ENCODE measurements at places on chromosomes 2 and 18.

GRCh38 chr2:63589148-63589958, 590 bp downstream of the MDH1 start:
- DNase-seq: no peak

DNA sequence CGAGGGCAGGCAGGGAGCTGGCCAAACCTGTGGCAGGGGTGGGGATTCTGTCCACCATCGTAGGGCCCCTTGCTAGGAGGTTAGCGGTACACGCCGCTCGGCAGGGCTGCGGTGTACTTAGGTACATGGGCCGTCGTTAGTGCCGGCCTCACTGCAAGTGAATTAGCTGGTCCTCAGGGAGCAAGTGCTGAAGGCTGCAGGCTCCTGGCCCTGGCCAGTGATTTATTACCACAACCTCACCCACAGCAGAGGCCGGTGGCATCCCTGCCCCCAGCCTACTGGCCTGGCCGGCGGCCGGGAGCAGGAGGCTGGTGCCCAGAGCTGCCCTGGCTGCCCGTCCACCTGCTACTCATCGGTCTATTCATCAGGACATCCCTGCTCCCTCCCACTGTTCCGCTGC, 19.6 kb upstream of the PTMA start:
- DNase-seq: peak; percentile 62

- no peak for DNase-seq
Measured at GRCh38 chr2:94966689-94967088, 58.8 kb upstream of the MAL start.

GRCh38 chr2:205731583-205731981, 49.3 kb downstream of the NRP2 start:
- no peak for DNase-seq

GRCh38 chr2:211434773-211435172, 878.4 kb downstream of the CPS1 start:
- DNase-seq: no peak

- DNase-seq: no peak
Measured at GRCh38 chr2:88540346-88540745, 86.9 kb downstream of the EIF2AK3 start.

DNA sequence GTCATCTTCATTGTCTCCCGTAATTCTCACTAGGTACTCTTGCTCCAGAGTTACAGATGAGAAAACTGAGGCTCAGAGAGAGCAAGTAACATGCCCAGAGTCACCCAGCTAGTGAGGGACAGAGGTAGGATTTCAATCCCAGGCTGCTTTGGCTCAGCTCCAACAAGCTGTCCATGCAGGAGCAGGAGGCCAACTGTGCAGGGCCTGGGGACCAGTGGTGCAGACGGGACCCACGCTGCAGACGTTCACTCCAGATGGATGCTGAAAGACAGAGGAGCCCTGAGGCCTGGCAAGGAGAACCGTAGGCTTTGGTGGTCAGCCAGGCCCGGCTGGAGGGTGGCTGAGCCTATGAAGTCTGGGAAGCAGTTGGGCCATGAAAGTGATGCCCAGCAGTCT, 102.6 kb downstream of the MCFD2 start:
- no peak for DNase-seq

- no peak for DNase-seq
Measured at GRCh38 chr18:22228976-22229375, 59.6 kb downstream of the GATA6 start.

DNA sequence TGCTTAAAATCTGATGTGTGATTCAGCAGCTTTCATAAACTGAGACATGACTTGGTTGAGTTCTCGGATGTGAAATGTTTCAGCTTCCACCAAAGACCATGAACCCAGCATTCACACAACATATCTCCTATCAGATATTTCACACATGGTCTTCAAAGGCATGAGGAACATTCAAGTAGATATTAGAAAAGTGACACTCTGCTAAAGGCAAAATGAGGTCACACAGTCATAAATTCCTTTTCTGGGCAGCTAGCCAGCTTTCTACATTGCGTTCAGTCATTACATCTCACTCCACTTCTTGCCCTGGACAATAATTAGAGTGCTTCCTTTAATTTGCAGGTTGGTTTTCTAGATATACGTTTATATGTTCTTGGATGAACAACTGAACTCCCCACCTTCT, 96.7 kb downstream of the GAREM1 start:
- DNase-seq: no peak

GRCh38 chr2:219645631-219646527, 18.4 kb downstream of the SLC4A3 start:
- DNase-seq: no peak

DNA sequence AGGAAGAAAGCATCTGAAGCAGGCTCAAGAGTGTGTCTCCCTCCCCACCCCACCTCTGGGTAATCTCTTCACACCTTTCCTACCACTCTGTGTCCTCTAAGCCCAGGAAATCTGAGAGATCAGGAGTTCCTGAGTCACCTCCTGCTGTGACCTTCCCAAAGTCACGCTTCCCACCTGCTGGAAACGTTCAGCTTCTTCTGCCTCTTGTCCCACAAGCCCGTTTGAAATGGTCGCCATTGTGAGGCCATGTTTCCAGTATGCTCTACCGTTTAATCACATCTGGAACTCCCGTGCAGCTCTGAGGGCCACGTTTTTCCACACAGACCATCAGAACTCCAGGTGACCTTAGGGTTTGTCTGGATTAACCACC, 25.9 kb downstream of the GREB1 start:
- no peak for DNase-seq

- DNase-seq: no peak
Measured at GRCh38 chr2:100817388-100817985, 2.5 kb upstream of the NPAS2 start.

DNA sequence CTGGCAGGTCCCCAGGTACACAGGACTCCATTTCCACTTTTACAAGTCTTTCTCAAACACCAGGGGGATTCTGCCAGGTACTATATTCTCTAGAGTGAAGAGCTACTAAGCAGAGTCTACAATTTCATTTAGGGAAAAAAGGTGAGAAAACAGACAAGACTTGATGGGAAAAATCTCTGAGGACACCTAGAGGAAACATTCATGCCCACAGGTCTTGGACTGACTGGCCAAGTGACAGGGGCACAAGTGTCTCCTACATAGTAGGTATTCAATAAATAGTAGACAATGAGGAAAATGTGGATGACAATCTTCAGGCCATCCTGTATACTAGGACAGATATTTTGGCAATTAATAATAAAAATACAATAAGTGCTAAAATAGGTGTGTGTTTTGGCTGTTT, 228.6 kb downstream of the CLIP4 start:
- no peak for DNase-seq

- no peak for DNase-seq
Measured at GRCh38 chr2:231923951-231924888, 2.0 kb downstream of the NPPC start.

DNA sequence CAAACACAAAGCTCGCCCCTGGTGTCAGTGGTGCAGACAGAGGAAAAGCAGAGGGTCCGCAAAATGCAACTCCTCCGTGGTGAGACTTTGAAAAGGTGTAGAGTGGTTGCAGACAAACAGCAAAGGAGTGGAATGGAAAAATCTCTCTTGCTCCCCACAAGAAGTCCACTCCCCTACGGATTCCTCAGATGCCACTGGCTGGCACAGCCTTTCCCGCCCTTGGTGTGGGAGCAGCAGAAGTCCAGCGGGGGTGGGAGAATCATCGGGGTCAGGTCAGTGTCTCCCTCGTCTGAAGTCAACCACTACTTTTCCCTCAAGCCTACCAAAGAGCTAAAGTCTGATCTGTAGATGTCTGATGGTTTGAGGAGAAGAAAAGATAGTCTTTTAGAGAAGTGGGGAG, 22.3 kb upstream of the B3GNT7 start:
- no peak for DNase-seq

- DNase-seq: peak; percentile 66
Measured at GRCh38 chr2:203534621-203535077, 452 bp downstream of the RAPH1 start.

- no peak for DNase-seq
Measured at GRCh38 chr2:224161712-224162111, 122.6 kb upstream of the SERPINE2 start.

GRCh38 chr18:61887838-61888237, 5.0 kb downstream of the RNF152 start:
- no peak for DNase-seq
